ENCODE measurements at places on chromosomes 11 and 22.

DNA sequence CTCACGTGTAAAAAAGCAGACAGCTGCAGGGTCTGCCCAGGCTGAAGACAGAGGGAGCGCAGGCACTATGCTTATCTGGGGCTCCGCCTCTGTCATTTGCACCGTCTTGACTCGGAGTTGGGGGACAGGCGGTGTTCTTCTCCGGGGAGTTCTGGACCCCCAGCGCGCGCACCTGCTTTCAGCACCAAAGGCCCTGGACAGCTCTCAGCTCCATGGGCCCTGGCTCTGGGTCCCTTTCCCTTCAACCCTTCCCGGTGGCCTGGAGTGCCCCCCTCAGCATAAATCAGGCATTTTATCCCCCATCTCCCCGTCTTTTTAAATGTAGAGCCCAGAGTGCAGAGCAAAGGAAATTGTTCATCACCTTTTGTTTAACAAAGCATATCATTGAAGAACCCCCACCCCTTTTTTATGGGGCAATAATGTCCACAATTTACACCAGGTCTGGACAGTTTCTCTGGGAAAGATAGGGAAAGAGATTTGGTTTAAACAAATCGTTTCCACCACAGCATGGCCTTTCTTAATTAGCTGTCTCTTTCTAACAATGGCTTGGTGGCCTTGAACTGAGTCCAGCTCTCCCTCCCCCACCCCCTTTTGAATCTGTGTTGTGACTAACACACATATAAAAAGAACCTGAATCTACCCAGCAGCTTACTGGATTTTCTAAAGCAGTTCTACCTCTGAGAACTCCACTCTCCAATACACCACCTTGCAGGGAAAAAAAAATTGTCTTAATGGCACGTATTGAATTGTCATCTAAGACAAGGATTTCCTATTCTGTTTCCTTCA is 1.7 kb downstream of the SEZ6L start:
- no peak for DNase-seq

DNA sequence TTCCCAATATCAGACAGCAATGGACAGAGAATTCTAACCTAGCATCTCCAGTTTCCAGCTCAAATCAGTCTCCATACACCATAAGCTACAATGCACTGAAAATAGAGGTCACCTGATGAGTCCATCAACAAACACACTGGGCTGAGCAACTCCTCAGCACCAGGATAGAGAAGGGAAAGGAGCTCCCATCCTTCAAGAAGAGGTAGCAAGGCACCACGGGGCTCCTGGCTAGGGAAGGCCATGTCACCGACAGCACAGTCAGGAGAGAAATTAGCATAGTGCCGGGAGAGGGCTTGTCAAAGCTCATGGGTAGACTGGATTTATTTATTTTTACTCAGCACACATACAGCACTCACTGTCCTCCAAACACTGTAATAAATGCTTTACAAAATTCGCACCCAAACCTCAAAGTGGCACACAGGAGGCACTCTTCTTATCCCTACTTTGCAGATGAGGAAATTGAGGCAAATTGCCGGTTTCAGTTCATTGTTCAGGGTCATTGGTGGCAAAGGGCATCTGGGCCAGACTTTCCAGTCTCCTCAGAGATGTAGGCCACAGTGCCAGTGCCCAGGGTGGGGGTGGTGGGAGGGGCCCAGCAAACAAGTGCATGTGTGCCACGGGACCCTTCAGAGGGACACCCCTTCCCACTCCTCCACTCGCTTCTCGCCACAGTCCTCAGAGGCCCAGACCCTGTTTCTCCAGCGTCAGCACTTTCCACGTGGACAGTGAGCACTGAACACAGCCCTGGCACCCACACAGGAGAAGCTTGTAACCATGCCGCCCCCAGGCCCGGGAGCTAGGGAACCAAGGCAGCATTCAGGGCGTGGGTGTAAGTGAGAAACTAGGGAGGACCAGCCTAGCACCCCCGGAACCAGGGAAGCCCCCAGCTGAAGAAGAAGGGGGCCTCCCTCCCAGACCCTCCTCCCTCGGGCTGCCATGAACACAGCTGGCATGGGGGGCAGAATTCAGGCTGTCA is 1417.4 kb downstream of the TBC1D22A start:
- DNase-seq: no peak

GRCh38 chr22:50225200-50225969 is 19.4 kb downstream of the TUBGCP6 start:
- no peak for DNase-seq

GRCh38 chr22:48352086-48352911 is 1475.4 kb downstream of the BRD1 start:
- DNase-seq: no peak

DNA sequence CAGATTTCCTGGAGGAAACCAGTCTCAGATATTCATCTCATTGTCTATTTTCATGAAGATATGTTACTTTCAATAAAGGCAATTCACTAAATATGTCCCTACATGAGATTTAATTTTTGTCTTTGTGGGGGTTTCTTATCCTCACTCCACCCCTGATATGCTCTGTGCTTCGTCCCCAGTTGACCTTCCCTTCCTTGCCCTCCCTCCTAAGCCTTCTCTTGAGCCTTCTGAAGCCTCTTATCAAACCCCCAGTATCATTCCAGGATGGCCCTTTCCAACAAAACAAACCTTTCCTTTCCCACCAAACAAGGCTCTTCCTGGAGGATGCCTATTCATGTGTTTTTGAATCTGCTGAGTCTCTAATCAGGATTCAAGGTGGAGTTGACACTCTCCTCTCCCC is 44.8 kb downstream of the CSNK2A3 start:
- DNase-seq: no peak

GRCh38 chr22:37090920-37091695 is 18.4 kb downstream of the TMPRSS6 start:
- no peak for DNase-seq

GRCh38 chr11:73965076-73965763 is 14.4 kb downstream of the DNAJB13 start:
- DNase-seq: no peak

GRCh38 chr22:19168088-19168890 is 10.2 kb downstream of the SLC25A1 start:
- DNase-seq: no peak
